LNCaP clone FGC (cell line): ENCODE measurements at places on chromosomes 13 and 19.

GRCh38 chr19:2050349-2050990, 574 bp downstream of the MKNK2 start:
- no peak for DNase-seq

GRCh38 chr19:30255791-30256495, 116.2 kb upstream of the ZNF536 start:
- DNase-seq: no peak

GRCh38 chr19:35738021-35738886, 4.0 kb downstream of the IGFLR1 start:
- DNase-seq: no peak

DNA sequence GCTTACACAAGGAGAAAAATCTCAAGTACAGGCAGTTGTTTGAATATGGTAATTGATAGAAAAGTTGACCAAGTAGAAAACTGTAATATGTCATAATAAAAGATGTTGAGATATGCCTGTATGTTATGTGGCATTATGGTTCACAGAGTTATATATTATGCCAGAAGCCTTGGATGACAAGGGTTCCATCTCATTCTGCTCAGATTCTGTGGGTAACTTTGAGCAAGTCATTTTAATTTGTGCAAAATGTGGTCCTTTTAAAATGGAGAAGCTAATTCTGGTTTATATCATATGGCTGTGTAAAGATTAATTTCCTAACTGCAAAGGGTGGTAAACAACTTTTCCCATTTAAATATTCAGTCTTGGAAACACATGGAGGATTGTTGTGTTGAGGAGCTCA, 180.9 kb downstream of the GPC6 start:
- DNase-seq: no peak

DNA sequence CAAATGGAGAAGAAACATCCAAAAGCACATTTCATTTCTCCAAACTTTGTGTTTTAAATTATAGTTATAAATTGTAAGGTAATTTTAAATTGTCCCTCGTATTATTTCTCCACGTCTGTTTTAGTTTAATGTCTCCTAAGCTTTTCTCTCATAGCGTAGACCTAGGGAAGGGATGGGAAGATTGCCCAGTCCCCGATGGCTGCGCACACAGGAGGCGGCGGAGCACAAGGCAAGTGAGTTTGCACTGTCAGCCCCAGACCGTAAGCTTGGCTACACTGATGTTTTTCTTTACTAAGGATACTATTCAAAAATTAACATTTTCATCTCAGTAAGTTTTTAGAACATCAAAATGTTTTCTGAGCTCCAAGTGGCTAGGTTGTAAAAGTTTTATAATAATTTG, 72.3 kb downstream of the GPR12 start:
- DNase-seq: no peak

DNA sequence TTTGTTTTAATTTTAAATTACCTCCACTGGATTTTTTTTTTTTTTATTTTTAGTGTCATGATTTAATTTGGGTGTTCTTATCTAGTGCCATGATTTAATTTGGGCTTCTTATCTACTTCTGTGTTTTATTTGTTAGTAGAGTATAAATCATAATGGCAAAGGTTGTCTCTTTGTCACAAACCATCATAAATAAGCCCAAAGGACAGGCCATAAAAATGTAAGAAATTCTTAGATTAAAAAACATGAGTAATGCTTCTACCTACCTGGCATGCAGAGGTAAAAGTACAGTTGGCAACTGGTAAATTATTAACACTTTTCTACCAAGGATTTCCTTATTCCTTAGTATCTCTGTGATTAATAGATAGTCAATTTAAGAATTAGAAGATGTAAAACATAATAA, 55.2 kb downstream of the ERCC5 start:
- DNase-seq: no peak

DNA sequence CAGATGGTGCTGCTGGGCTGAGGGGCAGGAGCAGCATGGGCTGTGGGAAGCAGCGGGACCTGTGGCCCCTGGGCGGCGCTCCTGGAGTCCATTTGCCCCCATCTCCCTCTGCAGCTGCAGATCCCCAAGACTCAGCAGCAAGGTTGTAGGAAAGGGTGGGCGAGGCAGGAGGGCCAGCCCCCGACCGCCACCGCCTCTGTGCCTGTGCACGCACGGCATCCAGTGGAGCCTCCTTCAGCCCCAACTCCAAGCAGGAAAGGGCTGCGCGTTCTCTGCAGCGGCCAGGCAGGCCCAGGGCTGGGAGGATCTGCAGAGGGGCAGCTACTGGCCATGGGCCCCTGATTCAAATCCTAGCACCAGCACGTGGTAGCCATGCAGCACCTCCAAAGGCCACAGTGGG, 20.8 kb downstream of the DPF1 start:
- no peak for DNase-seq

DNA sequence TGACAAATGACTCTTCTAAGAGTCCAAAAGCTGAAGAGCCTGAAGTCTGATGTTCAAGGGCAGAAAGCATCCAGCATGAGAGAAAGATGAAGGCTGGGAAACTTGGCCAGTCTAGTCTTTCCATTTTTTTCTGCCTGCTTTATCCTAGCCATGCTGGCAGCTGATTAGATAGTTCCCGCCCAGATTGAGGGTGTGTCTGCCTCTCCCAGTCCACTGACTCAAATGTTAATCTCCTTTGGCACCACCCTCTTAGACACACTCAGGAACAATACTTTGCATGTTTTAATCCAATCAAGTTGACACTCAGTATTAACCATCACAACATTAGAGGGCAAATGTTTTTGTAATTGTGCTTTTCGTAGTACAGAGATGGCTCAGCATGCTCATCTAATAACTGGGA, 267.5 kb upstream of the KLHL1 start:
- DNase-seq: no peak

DNA sequence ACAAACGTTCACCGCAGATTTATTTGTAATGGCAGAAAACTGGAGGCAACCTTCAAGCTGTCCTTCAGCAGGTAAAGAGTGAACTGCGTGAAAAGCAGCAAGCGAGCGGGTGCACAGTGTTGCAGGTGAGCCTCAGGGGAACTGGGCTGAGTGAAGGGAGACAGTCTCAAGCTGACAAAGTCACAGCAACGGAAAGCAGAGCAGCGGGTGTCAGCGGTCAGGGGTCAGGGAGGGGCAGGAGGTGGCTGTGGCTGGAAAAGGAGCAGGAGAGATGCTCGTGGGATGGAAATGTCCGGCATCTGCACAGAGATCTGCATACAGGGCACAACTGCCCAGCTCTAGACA, 8.5 kb upstream of the RASA3 start:
- DNase-seq: no peak

- DNase-seq: no peak
These were observed 70.1 kb downstream of the RASA3 start for GRCh38 chr13:114062341-114062740.

GRCh38 chr13:51047434-51048165, 63.5 kb downstream of the C13orf42 start:
- no peak for DNase-seq

- no peak for DNase-seq
These were observed 338.6 kb upstream of the ARGLU1 start for GRCh38 chr13:106906426-106906996.

- peak; percentile 72 for DNase-seq
These were observed 24.2 kb upstream of the GATAD2A start for GRCh38 chr19:19381007-19381926.

- no peak for DNase-seq
These were observed 230.2 kb downstream of the TDRD3 start for GRCh38 chr13:60627071-60627686.

DNA sequence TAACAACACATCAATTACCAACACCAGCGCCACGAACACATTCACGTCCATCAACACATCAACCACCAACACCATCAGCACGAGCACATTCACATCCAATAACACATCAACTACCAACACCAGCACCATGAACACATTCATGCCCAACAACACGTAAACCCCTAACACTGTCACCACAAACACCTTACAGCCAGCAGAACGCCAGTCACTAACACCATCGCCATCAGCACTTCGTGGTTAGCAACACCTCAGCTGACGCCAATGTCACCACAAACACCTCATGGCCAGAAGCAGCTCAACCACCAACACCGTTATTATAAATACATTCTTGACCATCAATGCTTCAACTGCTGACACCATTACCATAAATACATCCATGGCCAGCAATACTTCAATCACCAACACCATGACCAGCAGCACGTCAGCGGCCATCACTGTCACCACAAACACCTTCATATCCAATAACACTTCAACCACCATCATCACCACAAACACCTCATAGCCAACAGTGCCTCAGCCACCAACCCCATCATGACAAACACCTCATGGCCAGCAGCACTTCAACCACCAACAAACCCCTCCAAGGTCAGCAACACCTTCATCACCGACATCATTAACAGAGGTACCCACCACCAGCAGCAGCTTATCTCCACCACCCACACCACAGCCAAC, 9.4 kb downstream of the FCER2 start:
- no peak for DNase-seq

DNA sequence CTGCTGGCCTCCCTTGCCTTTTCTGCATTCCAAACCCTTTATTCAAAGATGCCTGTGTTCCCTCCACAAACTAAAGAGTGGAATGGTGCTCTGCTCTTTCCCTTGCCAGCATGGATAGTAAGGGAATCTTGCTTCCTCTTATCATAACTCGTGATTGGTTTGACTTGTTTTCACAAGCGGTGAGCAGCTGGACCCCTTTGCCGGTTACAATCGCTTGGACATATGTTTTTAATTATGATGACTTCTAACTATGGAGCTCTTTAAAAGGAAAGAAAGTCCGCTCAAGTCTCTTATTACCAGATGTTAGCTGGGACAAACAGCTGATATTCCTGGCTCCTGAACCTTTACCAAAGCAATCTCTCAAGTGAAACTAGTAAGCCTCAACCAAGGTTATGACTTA, 1094.7 kb downstream of the UQCRFS1 start:
- no peak for DNase-seq

GRCh38 chr13:41554180-41554579, 96.8 kb downstream of the RGCC start:
- no peak for DNase-seq

DNA sequence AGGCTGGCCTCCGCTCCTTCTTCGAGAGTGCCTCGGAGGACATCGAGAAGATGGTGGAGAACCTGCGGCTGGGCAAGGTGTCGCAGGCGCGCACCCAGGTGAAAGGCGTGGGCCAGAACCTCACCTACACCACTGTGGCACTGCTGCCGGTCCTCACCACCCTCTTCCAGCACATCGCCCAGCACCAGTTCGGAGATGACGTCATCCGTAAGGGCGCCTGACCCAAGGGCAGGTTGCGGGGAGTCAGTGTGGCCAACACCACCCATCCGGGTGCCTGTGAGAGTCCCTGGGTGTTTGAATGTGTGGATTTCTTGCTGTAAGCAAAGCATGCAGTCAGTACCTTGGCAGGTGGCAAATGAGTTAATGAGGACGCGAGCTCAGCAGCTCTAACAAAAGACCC, 78.8 kb downstream of the RYR1 start:
- no peak for DNase-seq

DNA sequence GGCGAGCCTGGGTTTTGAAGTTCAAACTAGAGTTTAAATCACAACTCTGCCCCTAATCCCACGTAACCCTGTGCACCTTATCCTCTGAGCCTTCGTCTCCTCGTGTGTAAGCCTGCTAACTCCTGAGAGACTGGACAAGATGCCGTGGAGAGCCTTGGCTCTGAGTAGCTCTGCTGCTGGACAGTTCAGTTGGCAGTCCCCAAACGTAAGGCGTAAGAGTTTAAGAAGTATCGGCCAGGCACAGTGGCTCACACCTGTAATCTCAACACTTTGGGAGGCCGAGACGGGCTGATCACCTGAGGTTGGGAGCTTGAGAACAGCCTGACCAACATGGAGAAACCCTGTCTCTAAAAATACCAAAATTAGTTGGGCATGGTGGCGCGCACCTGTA, 4.7 kb upstream of the CD79A start:
- no peak for DNase-seq

- DNase-seq: no peak
These were observed 64.8 kb downstream of the SOX1 start for GRCh38 chr13:112131713-112132113.

GRCh38 chr13:101718496-101718895, 266.0 kb downstream of the ITGBL1 start:
- no peak for DNase-seq

DNA sequence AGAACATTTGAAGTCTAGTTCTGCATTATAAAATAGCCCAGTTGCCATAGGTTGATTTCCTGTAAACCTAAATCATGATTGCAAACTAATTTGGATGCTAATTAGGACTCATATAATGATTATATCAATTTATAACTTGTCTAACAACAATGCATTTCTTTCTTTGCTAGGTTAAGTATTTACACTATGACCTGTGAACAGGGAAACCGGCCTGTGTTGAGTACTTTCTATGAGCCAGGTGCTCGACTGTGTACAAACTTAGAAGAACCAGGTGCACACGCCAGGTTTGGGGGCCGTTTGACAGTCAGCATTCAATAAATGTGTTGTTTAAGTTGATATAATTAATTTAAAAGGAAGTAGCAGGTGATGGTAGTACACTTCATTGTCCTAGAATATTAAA, 203.1 kb downstream of the TM9SF2 start:
- DNase-seq: no peak

GRCh38 chr19:44757735-44758505, 9.4 kb downstream of the BCL3 start:
- DNase-seq: no peak

DNA sequence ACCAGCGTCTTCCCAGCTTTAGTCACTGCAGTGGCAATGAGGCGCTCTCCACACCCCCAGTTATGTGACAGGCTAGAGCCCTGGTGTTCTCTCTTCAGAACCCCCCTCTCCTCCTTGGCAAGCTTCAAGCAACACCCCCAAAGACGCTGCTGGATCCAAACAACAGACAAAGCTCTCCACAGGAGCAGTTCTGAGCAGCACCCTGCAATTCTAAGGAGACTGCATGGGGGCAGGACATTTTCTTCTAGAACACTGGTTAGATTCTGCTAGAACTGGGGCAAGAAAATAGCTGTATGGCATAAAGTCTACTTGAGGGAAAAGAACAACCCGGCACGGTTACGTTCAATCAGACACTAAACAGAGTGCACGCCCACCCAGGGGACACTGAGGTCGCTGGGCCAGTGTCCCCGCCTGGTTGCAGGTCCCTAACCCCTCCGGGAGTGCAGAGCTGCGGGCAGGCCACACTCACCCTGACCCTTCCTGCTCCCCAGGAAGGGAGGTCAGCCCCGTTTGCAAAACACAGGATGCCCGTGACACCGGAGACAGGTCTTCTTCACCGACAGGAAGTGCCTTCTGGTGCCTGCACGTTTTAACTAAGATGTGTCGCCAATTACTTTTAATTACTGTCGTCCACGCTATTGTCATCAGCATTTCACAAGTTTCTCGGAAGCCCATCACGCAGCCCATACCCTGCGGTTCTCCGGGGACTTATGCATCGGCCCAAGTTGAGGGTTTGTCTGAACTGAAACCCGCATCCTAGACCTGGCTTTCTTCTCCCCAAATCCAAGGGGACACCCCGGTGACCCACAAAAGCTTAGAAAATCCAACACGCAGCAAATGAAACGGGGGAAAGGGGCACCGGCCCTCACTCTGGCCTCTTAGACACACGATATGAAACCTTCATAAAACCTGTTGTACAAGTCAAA, 943 bp downstream of the GJB6 start:
- no peak for DNase-seq
